GM23338 (cell line): ENCODE measurements at places on chromosomes 6 and 20. TPM values are rescaled to one million over a fixed set of nuclear protein-coding genes. Genes with fewer than 3 reads are reported as not detected.

Gene MCCD1
- total RNA-seq = not detected in 2 replicates

Gene ULBP2
- total RNA-seq = 1.1 TPM in 1 of 2 replicates, not detected in the other

Gene ANGPT4
- total RNA-seq = 0.17 and 1.0 TPM in 2 replicates

Gene PLCB1
- 20.6 and 20.7 TPM in 2 replicates for total RNA-seq

Gene RAD21L1
- 0.10 TPM in 1 of 2 replicates, not detected in the other for total RNA-seq

Gene EMILIN3
- total RNA-seq = 6.3 and 6.6 TPM in 2 replicates

Gene PRND
- 0.10 TPM in 1 of 2 replicates, not detected in the other for total RNA-seq

Gene TUBB1
- total RNA-seq = not detected in 2 replicates

- no peak for DNase-seq
Measured at GRCh38 chr6:2626401-2626800, 124.3 kb downstream of the MYLK4 start.

DNA sequence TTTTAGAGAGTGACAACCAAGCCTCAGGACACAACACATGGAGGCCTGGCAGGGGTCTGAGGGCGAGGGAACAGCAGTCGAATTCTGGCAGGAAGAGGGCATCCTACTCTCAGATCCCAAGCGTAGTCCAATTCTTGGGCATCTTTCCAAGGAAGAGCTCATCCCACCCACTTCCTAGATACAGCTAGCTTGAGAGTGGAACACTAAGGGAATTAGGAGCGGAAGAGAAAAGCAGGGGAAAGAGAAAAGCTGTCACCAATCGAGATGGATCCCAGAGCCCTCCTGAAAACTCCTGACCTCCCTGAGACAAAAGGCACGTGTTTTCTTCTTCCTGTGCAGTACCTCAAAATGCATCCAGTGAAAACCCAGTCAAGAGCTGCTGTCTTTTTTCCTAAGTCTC lies 67.1 kb downstream of the GFOD1 start:
- no peak for DNase-seq

DNA sequence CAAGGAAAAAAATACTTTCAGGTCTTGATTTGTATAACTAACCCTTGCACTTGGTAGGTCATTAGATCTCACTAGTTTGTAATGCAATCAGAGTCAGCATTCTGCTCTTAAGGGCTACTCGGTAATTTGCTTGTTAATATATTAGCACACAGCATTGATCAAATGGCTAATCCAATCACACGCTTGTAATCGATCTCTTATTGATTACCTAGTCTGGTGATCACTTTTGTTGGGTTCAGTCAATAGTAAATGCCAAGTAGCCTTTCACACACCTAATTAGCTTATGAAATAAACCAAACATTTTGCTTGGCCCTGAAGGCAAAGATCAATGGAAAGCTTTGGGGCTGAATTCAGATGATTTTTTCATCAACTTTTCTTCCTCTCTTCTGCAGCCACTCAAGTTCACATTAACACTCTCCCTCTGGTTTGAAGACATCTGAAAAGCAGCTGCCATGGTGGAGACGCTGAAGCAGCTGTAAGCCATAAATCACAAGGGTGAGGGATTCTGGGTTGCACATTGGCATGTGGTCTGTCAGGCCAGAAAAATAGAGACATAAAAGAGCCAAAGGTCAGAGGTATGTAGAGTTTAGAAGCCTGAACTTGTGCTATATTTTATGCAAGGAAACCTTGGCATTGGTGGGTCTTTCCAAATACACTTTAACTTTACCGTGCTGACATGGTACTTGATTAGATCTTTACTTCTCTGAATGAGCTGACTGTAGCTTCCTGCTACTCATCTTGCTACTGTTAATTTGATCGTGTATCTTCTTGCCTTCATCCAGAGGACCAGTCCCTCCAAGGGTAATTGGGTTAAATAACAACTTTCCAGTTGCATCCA lies 234.4 kb downstream of the SIM1 start:
- DNase-seq = no peak

DNA sequence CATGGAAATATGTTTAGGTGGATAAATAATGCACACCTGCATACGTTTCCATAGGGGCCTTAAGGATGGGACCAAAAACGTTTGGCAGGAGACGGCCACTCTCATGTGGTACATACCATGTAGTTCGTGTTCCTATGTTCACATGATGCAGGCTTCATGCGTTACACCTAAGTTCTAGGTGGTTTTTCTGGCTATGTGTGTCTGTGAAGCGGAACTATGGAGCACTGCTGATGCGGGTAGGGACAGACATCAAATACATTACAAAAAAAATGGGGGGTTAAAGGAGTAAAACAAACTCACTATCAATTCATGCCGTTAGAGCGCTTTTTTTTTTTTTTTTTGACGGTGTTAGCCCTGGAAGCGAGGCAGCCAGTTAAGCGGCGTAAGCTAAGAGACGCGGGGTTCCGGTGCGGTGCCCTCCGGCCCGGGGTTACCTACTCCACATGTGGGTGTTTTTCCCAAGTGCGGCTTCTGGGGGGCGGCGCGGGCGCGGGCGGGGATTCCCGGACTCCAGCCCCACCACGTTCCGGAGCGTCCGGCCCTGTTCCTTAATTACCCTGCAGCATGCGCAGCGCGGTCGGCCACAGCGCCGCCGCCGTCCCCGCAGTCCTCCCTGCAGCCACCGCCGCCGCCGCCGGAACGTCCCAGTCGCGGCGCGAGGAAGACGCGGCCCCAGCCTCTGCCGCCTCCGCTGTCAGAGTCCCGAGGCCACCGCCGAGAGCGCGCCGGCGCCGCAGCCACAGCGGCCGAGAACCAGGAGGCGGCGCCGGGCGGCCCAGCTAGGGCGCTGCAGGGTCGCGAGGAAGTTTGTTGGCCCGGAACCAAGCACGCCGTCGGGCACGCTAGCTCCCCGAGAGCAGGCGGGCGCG lies 648 bp downstream of the COL19A1 start:
- peak; percentile 83 for DNase-seq

DNA sequence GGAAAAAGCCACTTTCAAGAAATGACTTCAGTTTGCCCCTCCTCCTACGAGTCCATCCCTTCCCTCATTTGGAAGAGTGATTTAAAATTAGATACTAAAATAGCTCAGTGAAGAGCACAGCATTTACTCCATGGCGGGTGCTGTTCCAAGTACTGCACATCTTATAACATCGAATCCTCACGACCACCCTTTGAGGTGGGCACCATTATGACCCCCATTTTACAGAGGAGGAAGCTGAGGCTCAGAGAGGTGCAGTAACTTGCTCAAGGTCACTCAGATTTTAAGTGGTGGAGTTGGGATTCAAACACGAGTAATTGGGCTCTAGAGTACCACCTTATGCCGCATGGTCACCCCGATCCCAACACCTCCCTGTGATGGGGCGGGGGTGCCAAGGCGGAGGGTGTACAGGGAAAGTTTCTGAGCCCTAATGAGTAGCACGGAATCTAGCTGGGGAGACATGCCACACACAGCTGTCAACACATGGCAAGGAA lies 25.5 kb downstream of the TTBK1 start:
- no peak for DNase-seq

GRCh38 chr6:83057705-83058321 lies 7.8 kb downstream of the UBE3D start:
- DNase-seq = peak; percentile 72

GRCh38 chr20:17969278-17969883 lies 563 bp downstream of the MGME1 start:
- peak; percentile 57 for DNase-seq

- DNase-seq = no peak
Measured at GRCh38 chr20:13685623-13686022, 46.9 kb upstream of the TASP1 start.

DNA sequence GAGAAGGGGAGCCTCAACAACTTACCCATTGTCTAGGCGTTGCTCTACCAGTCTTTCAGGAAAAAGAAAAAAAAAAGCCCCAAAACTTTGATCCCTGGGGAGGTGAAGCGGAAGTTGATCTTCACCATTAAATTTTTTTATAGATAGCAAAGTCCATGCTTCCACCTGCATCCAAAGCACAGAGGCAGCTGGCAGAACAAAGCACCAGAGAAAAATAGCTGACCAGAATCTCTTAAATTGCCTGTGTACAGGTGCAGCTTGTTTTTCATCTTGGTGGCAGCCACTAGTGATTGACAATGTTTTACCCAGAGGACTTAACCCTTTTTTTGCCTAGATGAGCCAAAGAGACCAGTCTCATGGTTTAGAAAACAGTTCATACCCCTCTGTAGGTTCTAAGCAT lies 86.0 kb downstream of the MYB start:
- DNase-seq = no peak

GRCh38 chr20:18712131-18712530 lies 101.5 kb upstream of the SCP2D1 start:
- DNase-seq = no peak

DNA sequence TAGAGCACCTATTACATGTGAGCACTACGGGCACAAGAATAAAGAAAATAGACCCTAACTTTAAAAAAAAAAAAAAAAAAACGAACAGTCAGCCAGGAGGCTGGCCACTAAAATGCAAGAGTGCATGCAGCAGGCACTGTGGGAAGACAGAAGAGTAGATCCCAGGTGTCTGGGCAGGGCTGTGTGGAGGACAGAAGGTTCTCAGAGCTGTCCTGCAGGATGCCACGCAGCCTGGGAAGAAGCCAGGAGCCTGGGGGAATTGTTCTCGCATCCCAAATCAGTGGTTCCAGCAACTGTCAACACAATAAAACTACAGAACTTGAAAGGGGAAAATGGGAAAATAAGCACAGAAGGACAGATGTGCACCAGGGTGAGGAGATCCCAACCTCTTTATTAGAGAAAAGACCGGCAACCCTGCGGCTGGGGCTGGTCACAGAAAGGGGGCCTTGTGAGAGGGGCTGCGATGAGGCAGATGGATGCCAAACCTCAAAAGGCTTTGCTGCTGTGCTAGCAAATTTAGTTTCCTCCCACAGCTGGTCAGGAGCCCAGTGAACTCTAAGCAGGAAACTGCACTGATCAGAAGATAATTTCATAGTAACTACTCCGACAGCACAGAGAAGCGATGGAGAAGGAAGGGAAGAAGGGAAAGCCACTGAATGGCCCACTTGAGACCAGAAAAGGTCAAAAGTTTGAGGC lies 30.9 kb downstream of the MAP3K5 start:
- no peak for DNase-seq

- DNase-seq = no peak
Measured at GRCh38 chr20:24827603-24828295, 121.3 kb upstream of the CST7 start.

- peak; percentile 57 for DNase-seq
Measured at GRCh38 chr6:84766118-84766798, 1.9 kb upstream of the TBX18 start.

GRCh38 chr20:13294522-13294921 lies 73.4 kb downstream of the ISM1 start:
- DNase-seq = no peak
